Activated T-helper 2 cell treated with anti-CD3 and anti-CD28 coated beads, Interferon-gamma antibody, Interleukin-2, Interleukin-4, amounts not matched to agents 10 μg/mL and 5 μg/mL and 100 μg/mL, durations not matched to agents 14 hours and 24 hours and 36 hours (primary cell): ENCODE measurements at places on chromosomes 7 and 10. TPM values are rescaled to one million over a fixed set of nuclear protein-coding genes. Genes with fewer than 3 reads are reported as not detected.

SPDYE6 gene
- not detected in 2 replicates for total RNA-seq

ZNF107 gene
- 12.8 and 13.1 TPM in 2 replicates for total RNA-seq

GBX1 gene
- not detected in 2 replicates for total RNA-seq

FOXK1 gene
- 35.6 TPM in 2 replicates for total RNA-seq

VIPR2 gene
- 3.1 and 4.2 TPM in 2 replicates for total RNA-seq

CDH23 gene
- total RNA-seq: 0.44 and 0.55 TPM in 2 replicates

TSPAN14 gene
- 45.4 and 51.1 TPM in 2 replicates for total RNA-seq

ANKRD30A gene
- not detected in 2 replicates for total RNA-seq

FAM25C gene
- not detected in 2 replicates for total RNA-seq

RARRES2 gene
- total RNA-seq: not detected in 2 replicates

NPY4R2 gene
- total RNA-seq: not detected in 2 replicates

C7orf57 gene
- 0.11 and 0.18 TPM in 2 replicates for total RNA-seq

DLX5 gene
- total RNA-seq: not detected in 2 replicates

GRCh38 chr7:4823441-4824119 is 38.2 kb downstream of the PAPOLB start:
- no peak for DNase-seq
- H3K4me3 ChIP-seq: no peak overlapping the region
- no peaks in the 10 kb centered on the region for H3K4me1 ChIP-seq
- no peak overlapping the region for H3K27ac ChIP-seq
- no peaks in the 10 kb centered on the region for H3K36me3 ChIP-seq
- no peaks in the 10 kb centered on the region for H3K27me3 ChIP-seq

- H3K4me1 ChIP-seq: no peaks in the 10 kb centered on the region
- no peak overlapping the region for H3K27ac ChIP-seq
- no peaks in the 10 kb centered on the region for H3K27me3 ChIP-seq
- no peak for DNase-seq
- H3K4me3 ChIP-seq: no peak overlapping the region
- no peaks in the 10 kb centered on the region for H3K36me3 ChIP-seq
Observed at GRCh38 chr10:25530306-25530705, 355.5 kb downstream of the GPR158 start.

GRCh38 chr7:107931740-107932515 is 40.9 kb downstream of the DLD start:
- H3K36me3 ChIP-seq: peaks cover 32% of the 10 kb centered on the region
- H3K4me3 ChIP-seq: no peak overlapping the region
- DNase-seq: no peak
- no peaks in the 10 kb centered on the region for H3K27me3 ChIP-seq
- peaks cover 21% of the 10 kb centered on the region for H3K4me1 ChIP-seq
- H3K27ac ChIP-seq: no peak overlapping the region

DNA sequence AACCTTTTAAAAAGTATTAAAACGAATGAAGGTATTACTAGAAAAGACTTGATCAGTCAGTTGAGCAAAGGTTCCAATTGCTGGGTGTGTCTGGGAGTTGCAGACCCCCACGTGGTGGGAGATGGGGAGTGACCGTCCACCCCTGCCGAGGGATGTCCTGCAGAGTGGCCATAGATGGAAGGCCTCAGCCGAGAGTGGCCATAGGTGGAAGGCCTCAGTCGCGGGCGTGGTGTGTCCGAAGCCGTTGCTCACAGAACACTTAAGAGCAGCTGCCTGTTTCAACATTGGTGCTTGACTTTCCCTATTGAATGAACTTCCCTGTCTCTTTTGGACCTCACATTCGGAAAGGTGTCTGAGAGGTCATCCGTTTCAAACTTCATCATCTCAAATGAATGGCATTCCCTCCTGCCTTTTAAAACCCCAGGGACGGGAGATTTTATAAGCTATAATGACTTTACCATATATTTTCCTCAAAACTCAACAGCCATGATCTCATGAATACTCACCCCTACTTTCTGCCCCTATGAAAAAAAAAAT is 69.4 kb downstream of the CAMK1D start:
- no peak overlapping the region for H3K4me3 ChIP-seq
- no peak overlapping the region for H3K27ac ChIP-seq
- peaks cover 13% of the 10 kb centered on the region for H3K4me1 ChIP-seq

DNA sequence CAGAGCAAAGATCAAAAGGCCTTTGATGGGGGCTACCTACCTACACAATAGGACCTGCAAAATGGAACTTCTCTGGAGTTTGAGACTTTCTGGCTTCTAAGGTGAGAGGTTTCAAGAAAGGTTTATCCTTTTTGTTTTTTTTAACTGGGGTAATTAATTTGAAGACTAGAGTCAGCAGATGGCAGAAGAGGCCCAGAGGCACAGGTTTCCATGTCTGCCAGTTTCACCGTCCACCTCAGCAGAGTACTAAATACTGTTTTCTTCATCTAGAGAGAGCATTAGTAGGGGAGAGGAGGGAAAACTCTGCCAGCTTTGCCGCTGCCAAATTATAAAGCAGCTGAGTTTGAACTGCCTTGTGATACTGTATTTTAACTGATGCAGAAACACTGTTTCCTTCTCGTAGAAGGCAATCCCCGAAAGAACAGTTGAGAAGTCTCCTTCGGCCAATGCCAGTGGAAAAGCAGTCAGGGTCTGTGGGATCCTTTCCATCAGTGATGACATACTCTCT is 138.7 kb downstream of the SLC25A13 start:
- no peaks in the 10 kb centered on the region for H3K4me1 ChIP-seq
- H3K36me3 ChIP-seq: peaks cover 27% of the 10 kb centered on the region
- DNase-seq: no peak
- no peak overlapping the region for H3K27ac ChIP-seq
- H3K27me3 ChIP-seq: no peaks in the 10 kb centered on the region
- H3K4me3 ChIP-seq: no peak overlapping the region

DNA sequence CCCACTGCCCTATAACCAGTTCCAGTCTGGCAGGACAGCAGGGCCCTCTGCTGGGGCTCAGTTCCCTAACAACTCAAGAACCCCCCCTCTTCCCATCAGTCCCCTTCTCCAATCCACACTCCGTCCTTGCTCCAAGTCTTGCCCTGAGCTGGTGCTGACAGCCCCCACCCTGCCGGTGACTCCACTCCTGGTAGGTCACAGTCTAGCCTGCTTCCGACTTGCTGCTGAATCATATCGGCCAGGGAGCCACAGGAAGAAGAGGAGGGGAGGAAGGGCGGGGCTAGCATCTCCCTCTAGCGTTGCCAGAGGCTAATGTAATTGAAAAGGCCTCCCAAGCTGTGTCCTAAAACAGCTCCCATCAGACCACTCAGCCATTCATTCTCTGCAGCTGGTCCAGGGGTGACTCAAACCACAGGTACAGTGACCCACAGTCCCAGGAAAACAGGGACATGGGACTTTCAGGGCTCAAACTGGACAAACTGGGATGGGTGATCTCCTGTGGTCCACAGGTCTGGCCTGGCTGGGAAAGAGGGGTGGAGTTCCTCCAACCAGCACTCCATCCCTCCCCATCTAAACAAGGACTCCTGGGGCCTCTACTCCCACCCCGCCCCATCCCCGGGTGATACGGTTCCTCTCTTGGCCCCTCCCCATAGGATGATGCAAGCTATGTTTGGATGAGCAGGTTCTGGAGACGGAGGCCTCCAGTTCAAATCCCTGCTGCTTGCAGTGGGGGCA is 158.8 kb downstream of the SH3PXD2A start:
- H3K27ac ChIP-seq: peak overlapping the region; percentile 79
- H3K4me1 ChIP-seq: peaks cover 31% of the 10 kb centered on the region
- H3K36me3 ChIP-seq: no peaks in the 10 kb centered on the region
- peak overlapping the region; percentile 57 for H3K4me3 ChIP-seq
- H3K27me3 ChIP-seq: no peaks in the 10 kb centered on the region

DNA sequence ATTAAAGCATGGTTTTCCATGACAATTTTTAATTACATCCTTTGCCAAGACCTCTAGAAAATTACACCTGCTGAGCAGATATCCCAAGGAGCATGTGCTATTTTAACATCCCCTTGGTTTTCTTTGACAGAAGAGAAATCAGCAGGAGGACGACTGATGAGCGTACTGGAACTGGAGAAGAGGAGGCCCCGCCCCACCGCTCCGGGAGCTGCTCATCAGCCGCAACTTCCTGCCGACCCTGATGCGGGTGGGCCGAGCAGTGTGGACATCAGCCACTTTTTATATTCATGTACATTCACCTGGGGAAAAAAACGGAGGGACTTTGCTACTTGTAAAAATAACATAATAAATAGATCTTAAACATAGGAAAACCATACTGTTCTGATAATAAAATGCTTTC is 54.2 kb downstream of the CDC123 start:
- H3K4me1 ChIP-seq: no peaks in the 10 kb centered on the region
- peaks cover 42% of the 10 kb centered on the region for H3K36me3 ChIP-seq
- no peak overlapping the region for H3K4me3 ChIP-seq
- no peaks in the 10 kb centered on the region for H3K27me3 ChIP-seq
- no peak for DNase-seq

DNA sequence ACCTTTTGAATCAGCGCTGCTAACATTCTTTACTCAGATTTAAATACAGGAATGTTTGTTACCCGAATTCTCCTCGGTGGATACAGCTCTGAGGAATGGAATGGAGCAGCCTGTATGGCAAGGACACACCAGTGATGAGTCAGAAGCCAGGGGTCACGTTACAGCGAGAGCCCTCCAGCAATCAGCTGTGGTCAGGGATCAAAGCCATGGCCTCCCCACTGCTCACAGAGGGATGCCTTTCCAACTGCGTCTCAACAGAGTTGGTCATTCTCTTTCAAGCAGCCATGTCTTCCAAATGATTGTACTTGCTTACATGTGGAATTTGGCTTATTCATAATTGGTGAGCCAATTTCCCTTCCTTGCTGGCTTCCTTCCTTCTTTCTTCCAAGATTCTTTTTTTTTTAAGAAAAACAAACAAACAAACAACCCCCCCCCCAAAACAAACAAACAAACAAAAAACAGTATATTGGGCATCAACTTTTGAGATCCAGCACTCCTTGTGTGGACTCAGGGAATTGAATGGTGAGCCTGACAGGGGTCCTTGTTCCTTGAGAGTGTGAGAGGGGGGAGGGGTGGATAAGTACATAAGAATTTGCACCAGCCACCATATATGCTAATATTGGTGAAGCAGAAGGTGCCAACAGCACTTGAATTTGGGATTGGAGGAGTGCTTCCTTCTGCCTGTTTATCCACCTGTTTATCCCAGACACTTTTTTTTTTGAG is 100.2 kb downstream of the ATXN7L1 start:
- DNase-seq: no peak
- no peak overlapping the region for H3K4me3 ChIP-seq
- H3K27me3 ChIP-seq: peaks cover 20% of the 10 kb centered on the region

- no peak for DNase-seq
- no peak overlapping the region for H3K27ac ChIP-seq
- H3K27me3 ChIP-seq: peaks cover 26% of the 10 kb centered on the region
- no peak overlapping the region for H3K4me3 ChIP-seq
- peaks cover 4% of the 10 kb centered on the region for H3K4me1 ChIP-seq
Observed at GRCh38 chr10:132175408-132175807, 11.3 kb upstream of the DPYSL4 start.

- peaks cover 4% of the 10 kb centered on the region for H3K27me3 ChIP-seq
- peak overlapping the region; percentile 51 for H3K4me3 ChIP-seq
- H3K27ac ChIP-seq: peak overlapping the region; percentile 93
- peaks cover 55% of the 10 kb centered on the region for H3K4me1 ChIP-seq
Observed at GRCh38 chr7:23020742-23021401, 6.9 kb upstream of the HYCC1 start.

DNA sequence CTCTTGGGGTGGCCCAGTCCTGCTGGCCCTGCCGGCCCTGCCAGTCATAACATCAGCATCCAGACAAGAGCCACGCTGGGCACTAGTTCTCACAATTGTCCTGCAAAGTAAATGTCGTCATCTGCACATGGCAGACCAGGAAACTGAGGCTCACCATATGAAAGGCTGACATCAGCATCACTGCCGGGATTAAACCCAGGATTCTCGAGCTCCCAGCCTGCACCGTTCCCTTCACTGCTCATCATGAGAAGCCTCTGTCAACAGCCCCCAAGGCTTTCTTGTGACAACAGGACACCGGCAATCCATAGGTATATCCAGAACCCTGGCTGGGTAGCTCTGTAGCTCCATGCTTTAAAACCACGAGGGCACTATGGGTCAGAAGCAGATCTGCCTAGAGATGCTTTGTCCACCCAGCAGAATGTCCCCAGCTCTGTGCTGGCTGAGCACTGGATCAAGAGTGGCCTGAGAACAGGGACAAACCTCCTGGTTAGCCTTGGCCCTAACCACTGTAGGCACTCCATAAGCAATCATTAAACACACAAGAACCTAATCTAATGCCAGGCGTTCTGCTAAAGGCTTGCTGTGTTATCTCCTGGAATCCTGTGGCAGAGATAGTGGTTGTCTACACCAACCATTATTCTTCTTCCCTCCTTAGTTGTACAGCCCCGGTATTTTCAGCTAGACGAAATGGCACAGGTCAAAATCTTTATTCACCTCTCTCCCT is 41.2 kb upstream of the C10orf71 start:
- peaks cover 4% of the 10 kb centered on the region for H3K27me3 ChIP-seq
- no peak overlapping the region for H3K27ac ChIP-seq
- no peaks in the 10 kb centered on the region for H3K36me3 ChIP-seq
- H3K4me1 ChIP-seq: no peaks in the 10 kb centered on the region
- no peak overlapping the region for H3K4me3 ChIP-seq
- DNase-seq: no peak
